ENCODE measurements at places on chromosomes 3 and 15. TPM values are rescaled to one million over a fixed set of nuclear protein-coding genes. Genes with fewer than 3 reads are reported as not detected.

GRCh38 chr3:126013751-126014156 lies 44.8 kb downstream of the ROPN1B start:
- H3K4me1 ChIP-seq = no peaks in the 10 kb centered on the region
- no peaks in the 10 kb centered on the region for H3K27me3 ChIP-seq
- H3K27ac ChIP-seq = no peak overlapping the region
- H3K4me3 ChIP-seq = no peak overlapping the region

- H3K27ac ChIP-seq = no peak overlapping the region
- H3K36me3 ChIP-seq = peaks cover 2% of the 10 kb centered on the region
- H3K27me3 ChIP-seq = no peaks in the 10 kb centered on the region
Observed at GRCh38 chr3:122886946-122887345, 92.1 kb downstream of the SLC49A4 start.

DNA sequence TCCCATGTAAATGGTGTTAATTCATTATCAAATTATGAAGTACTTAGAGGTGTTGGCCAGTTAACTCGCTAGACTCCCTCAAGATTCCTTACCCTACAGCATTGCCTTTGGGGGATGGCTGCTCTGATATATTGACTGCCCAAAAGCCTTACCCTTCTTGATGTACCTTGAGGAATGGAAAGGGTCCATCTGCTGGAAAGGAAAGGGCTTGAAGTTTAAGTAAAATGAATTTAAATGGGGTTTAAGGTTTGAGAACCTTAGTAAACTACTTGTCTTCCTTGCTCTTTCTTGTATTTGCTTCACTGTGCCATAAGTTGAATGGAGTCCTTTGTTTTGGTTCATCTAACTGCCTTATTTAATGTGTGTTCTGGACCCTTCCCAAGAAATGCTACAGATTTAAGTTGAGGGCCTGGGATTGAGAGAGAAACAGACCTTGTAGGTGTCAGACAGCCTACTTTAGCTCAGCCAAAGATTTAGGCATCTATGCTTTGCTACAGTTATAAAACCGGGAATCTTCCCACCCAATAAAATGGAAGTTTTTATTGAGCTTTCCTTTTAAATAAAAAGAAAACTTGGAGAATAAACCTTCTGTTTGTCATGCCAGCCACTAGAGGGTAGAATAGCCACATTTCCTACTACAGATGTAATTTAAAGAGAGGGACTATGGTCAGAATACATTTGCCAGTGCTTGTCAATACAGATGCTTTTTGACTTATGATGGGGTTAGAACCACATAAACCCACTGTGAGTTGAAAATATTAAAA lies 25.3 kb downstream of the CMSS1 start:
- H3K4me1 ChIP-seq = peaks cover 4% of the 10 kb centered on the region
- H3K27me3 ChIP-seq = no peaks in the 10 kb centered on the region
- H3K36me3 ChIP-seq = peaks cover 6% of the 10 kb centered on the region
- DNase-seq = no peak

DNA sequence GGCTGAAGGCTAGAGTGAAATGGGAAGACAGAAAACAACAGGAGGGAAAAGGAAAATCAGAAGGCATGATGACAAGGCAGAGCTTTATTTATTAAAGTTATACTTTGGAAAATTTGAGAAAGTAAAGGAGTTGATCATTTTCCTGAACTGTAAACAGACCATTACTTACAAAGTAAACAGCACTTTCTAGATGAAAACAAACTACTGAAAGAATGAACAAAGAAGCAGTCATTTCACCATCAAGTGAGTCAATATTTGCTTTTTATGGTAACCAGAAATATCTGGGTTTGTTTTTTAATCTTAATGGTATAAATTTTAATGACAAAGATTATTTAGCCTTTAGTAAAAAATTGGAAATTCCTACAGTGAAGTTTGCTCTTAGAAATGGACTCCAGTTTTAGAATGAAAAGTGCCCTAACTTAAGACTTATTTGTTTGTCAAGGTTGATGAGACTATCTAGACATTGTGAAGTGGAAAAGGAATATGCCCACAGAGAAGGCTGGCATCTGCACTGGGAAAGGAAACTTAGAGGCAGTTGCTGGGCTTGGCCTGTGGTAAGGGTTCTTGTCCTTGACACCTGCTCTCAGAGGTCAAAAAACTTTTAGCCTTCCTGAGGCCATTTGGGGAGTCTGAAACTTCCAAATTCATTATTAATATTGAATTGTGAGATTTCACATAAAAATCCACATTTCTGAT lies 47.2 kb downstream of the SPTSSB start:
- H3K4me3 ChIP-seq = no peak overlapping the region
- H3K36me3 ChIP-seq = peaks cover 5% of the 10 kb centered on the region
- H3K27me3 ChIP-seq = peaks cover 3% of the 10 kb centered on the region
- H3K4me1 ChIP-seq = peaks cover 8% of the 10 kb centered on the region
- no peak overlapping the region for H3K27ac ChIP-seq

DNA sequence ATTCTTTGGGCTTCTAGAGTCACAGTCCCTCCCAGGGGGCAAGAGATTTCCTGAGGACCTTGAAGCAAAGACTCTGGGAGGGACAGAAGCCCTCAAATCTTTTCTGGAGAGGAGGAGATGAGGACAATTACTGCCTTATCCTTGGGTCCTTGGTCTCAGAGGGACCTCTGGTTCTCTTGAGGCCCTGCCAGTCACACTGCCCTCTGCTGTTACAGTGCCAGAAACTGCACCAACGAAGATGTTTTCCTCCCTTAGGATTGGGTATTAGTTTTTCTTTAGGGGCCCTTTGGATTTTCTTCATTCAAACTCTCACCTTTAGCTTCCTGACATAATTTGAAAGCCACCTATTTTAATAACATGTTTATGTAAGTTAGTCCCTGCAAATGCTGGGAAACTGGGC lies 58.2 kb upstream of the SCN5A start:
- H3K27ac ChIP-seq = no peak overlapping the region
- no peak for DNase-seq
- no peaks in the 10 kb centered on the region for H3K36me3 ChIP-seq
- peaks cover 27% of the 10 kb centered on the region for H3K27me3 ChIP-seq

DNA sequence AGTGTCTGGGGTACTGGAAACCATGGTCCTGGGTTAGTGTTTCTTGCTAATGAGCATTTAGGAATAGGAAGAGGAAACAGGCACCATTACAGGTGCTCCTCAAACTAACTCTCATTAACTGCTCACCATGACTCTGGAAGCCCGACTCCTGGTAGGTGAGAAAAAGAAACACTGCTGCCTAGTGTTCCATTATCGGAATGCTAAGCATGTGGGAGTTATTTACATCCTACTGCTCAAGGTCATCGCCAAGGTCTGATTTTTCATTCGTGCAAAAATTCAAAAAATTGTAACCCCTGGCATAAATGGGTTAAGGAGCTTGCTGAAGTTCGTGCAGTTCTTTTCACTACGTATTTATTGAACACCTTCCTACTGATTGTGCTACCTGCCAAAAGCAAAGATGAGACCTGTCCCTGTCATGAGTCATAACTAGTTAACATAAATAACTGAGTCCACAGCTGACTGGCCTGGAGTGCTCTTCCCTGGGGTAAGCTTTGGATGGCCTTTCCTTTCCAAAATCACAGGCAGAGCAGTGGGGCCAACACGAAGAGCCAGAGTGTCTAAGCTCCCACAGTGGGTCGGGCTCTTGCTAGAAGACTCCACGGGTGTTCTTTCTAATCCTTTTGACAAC lies 22.7 kb upstream of the PAQR5 start:
- no peak overlapping the region for H3K27ac ChIP-seq
- DNase-seq = no peak
- peaks cover 1% of the 10 kb centered on the region for H3K27me3 ChIP-seq
- H3K4me1 ChIP-seq = no peaks in the 10 kb centered on the region
- no peaks in the 10 kb centered on the region for H3K36me3 ChIP-seq
- no peak overlapping the region for H3K4me3 ChIP-seq

- H3K27me3 ChIP-seq = no peaks in the 10 kb centered on the region
- no peaks in the 10 kb centered on the region for H3K4me1 ChIP-seq
- no peak overlapping the region for H3K4me3 ChIP-seq
- no peak for DNase-seq
Observed at GRCh38 chr3:21331321-21331720, 419.7 kb downstream of the ZNF385D start.

DNA sequence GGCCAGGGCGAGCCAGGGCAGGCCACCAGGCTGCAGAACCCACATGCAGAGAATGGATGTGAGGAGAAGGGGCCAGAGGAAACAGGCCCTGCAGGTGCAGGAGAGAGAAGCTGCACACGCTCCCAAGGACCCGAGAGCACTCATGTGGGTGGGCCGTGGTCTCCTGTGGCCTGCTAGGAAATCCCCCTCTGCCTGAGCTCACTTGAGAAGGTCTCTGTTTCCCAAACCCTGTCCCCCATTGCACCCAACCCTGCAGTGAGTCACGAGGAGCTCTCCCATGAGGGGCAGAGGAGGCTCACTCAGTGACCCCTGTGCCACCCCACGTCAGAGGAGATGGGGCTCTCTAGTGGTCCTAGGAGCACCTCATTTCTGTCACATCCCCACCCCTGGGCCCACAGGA lies 111.1 kb downstream of the KLF13 start:
- peaks cover 88% of the 10 kb centered on the region for H3K4me1 ChIP-seq
- H3K27ac ChIP-seq = peak overlapping the region; percentile 100
- peak; percentile 15 for DNase-seq

Gene CFAP100
- not detected for polyA plus RNA-seq

Gene PDIA5
- polyA plus RNA-seq = 6.9 TPM

Gene LARP6
- polyA plus RNA-seq = not detected

Gene GABRG3
- polyA plus RNA-seq = not detected

Data from naive thymus-derived CD8-positive, alpha-beta T cell (primary cell).